Activated CD8-positive, alpha-beta memory T cell treated with anti-CD3 and anti-CD28 coated beads, Interleukin-2, amount 50 U/mL, for 4 hours (primary cell): ENCODE measurements at places on chromosomes 1 and 21.

DNA sequence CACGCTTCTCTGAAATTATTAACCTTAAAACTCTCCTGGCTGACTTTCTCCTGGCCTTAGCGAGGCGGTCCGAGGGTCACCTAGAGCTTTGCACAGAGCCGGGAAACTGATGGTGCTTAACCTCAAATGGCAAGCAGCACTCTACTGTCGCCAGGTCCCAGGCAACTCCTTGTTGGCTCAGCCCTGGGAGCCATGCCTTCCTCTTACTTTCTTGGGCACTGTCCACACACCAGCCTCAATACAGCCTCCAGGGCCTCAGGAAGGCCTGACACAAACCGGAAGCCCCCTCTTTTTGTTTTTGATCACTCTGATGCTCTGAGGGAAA lies 3.8 kb downstream of the TRABD2B start:
- DNase-seq: no peak

DNA sequence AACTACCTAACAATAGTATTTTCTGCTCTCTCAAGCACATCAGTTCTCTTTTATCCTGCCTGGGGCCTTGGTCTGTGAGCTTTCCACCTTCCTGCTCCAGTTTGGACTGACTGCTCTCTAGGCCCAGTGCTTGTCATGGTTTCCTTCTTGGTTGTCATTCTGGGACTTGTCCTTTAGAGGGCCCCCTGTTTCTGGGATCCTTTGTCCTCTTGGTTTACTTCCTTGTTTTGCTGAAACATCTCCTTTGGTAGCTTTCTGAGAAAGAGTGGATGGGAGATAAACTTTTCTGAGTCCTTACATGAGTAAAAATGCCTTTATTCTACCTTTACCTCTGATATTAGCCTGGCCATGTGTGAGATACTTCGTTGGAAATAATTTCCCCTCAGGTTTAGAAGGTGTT lies 4.7 kb downstream of the SLC1A7 start:
- no peak for DNase-seq

- DNase-seq: no peak
Observed at GRCh38 chr1:26142159-26142558, 16.7 kb upstream of the FAM110D start.

DNA sequence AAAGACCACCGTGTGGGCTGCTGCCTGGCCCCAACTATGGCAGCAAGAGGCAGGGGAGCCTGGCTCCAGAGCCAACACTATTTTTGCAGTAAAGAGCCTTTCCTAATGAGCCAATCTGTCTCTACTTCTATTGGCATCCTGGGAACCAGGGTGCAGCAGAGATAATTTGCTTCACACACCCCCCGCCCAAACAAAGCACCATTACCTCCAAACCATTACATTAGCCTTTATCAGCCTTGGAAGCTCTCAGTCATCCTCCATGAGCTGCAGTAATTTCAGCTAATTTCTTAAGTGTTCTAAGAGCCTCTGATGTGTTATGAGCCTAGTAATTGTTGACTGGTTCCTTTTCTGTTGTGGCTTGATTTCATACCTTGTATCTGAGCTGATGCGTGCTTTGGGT lies 21.6 kb downstream of the ARMH1 start:
- DNase-seq: no peak

DNA sequence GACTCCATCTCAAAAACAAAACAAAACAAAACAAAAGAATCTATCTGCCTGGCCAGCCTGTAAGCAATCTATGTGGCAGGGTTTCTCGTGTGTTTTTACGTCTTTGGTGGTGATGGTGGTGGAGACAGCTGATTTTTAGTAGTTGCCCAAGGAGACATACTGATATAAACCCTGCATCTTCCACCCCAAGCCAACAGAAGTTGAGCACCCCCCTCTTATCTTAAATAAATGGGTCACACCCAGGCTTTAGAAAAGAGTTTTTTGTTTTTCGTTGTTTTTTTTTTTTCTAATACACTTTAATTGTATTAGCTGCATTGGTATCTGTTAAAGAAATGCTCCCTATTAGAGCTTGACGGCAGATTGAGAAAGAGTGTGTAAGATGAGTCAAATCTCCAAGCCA lies 134.7 kb downstream of the GLUL start:
- no peak for DNase-seq

DNA sequence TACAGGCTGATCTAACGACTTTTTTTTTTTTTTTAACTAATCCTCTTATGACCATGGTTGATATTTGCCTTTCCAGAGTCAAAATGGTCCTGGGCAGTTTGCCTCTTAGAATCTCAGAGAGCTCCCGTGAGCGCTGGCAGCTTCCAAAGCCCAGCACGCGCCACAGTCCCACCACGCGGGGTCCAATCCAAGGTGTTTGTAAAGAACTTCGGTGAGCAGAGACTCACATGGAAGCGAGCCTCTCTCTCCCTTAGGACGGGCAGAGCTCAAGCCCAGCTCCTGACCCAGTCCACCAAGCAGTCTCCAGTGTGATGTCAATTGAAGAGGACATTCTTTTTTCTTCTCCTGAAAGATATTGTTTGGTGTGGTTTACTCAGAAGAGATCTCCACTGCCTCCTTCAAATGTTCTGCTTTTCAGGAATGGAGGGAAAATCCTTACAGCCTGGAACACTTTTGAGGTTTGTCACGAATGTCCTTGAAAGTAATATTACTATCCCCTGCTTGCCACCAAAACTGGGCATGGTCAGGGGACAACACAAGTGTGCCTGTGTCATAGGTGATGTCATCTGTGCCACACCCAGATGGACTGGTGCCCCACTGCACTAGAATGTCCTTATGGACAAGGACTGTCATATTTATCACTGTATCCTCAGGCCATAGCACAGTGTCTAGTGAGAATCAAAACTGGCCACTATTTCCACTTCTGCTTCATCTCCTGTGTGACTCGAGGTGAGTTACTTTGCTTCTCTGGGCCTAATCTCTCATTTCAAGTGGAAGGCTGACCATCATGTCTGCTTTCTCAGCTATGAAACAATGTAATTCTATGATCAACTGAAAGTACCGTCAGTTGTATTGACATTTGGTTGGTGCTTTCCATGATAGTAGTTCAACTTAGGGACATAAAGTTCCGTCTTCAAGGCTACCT lies 97.4 kb upstream of the EDEM3 start:
- DNase-seq: no peak

DNA sequence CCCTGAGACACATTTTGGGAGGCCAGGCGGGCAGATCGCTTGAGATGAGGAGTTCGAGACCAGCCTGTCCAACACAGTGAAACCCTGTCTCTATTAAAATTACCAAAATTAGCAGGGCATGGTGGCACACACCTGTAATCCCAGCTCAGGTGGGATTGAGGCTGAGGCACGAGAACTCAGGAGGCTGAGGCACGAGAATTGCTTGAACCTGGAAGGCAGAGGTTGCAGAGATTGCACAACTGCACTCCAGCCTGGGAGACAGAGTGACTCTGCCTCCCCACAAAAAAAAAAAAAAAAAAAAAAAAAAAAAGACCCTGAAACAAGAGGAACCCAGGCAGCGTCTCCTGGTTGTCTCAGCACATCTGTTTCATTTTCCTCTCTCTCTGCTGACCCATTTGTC lies 24.2 kb downstream of the PGM1 start:
- DNase-seq: no peak

GRCh38 chr1:231027136-231027925 lies 12.7 kb downstream of the FAM89A start:
- DNase-seq: no peak

- no peak for DNase-seq
Observed at GRCh38 chr1:151479462-151479861, 20.2 kb upstream of the POGZ start.

GRCh38 chr1:23906731-23907130 lies 6.4 kb downstream of the CNR2 start:
- no peak for DNase-seq

DNA sequence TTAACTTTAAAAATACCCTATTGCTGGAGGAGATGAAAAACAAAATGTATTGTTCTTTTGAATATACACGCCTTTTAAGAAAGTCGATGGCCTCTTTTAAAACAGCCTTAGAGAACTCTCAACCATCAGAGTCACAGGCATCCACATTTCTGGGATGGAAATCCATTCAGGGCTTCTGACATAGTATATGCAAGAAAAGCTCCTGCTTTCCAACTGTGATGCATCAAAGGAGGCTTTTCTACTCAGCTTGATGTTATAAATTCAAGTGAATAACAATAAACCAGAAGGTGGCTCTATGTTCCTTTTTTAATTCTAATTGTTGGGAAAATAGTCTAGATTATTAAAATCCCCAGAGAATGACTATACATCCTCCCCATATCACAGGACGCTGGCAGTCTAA lies 398.8 kb upstream of the CXADR start:
- DNase-seq: no peak

GRCh38 chr1:20307026-20307425 lies 16.4 kb downstream of the VWA5B1 start:
- no peak for DNase-seq
